ENCODE measurements at places on chromosomes 4 and X.

- no peak for DNase-seq
These were observed 49.0 kb downstream of the NIPAL1 start for GRCh38 chr4:48065587-48066052.

- DNase-seq = no peak
These were observed 195.7 kb downstream of the GPAT3 start for GRCh38 chr4:83731609-83732008.

DNA sequence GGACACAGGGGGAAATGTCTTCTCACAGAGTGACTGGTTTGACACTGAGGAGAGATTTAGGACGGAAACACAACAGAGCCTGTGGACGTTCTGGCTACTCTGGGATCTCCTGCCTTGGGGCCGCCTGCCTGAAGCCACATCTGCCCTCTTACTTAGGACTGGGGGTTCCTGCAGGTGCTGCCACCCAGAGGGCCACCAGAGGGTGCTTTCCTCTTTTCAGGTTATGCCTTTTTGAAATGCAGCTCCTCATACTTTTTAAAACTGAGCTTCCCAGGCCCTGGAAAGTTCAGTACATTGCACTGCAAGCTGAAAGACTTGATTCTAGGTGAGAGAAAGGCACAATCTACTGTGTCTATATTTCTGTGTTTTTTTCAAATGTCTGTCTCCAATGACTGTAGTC is 92.2 kb upstream of the PGRMC2 start:
- DNase-seq = peak; percentile 51

DNA sequence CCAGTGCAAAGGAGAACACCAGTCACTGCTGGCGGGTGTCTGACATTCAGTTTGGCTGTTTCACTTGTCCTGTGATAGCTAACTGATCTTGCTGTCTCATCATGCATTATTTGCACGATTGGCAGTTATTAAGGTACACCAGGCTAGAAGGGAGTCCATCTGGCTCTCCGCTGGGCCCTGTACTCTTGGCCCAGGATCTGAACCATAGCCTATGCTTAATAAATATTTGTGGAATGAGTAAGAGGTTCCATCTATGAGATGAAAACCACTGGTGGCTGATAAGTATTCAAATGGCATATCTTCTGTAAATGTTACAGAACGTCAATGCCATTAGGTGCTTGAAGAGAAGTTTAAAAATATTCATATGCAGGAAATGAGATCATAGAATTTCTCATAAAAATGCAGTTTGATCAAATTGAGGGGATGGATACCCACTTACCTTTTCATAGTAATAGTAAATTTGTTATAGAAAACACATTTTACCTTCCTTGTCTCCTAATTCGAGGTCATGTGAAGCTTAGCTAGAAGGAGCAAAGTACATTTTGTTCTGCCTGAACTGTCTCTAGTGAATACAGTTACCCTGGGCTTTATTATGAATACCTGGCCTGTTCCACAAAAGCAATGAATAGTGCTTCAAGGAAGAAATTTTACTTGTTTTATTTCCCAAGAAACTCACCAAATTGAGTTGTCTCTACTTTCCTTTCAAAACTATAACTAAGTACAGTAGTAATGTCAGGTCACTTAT is 213.5 kb downstream of the CBR4 start:
- peak; percentile 82 for DNase-seq

DNA sequence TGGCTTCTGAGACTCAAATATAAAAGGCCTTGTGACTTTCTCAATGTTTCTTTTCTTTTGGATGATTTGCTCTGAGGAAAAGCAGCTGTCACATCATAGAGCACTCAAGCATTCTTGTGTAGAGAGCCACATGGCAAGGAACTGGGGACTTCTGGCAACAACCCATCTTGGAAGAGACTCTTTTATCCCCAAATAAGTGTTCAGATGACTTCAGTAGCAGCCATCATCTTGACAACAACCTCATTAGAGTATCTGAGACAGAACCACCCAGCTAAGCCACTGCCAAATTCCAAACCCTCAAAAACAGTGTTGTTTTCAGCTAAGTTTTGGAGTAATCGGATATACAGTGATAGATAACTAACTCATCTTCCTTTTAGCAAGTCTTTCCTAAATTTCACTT is 1431.7 kb upstream of the IGFBP7 start:
- no peak for DNase-seq

DNA sequence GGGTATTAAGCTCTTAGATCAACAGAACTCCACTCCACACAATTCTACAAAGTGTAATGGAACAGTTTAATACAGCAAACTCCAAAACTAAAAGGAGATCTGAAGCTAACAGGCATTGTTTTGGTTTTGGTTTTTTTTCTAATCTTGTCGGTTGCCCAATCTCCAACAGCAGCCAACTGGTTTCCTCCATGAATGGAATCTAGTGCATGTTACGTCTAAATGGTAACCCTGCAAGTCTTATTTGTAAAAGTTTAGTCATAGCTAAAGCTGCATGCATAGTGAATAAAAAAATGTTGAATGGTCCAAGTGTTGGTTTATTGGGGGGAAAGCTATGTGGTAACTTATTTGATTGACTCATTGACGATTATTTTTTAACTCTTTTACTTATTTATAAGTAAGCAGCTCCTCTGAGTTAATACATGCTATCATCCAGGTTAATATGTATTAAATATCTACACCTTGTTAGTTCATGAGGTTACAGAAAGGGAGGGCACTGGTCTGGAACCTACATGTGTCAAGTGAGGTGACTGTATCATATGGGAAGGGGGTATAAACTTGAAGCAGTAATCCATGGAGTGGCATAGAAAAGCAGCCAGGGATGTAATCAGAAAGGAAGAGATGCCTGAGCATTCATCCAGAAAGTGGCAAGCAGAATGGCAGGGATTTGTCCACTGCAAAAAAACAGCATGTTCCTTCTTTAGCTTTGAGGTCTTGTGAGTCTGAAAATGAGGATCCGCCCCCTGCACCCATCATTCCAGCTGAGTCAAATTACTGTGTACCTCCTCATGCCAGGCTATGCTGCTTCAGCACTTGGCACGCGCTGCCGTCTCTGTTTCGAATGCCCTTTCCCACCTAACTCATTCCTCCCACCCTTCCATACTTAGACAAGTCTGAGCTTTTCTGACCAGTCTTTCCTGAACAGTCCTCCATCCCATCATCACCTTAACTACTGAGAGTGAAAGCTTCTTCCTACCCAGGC is 81.7 kb downstream of the PDGFC start:
- DNase-seq = peak; percentile 77

DNA sequence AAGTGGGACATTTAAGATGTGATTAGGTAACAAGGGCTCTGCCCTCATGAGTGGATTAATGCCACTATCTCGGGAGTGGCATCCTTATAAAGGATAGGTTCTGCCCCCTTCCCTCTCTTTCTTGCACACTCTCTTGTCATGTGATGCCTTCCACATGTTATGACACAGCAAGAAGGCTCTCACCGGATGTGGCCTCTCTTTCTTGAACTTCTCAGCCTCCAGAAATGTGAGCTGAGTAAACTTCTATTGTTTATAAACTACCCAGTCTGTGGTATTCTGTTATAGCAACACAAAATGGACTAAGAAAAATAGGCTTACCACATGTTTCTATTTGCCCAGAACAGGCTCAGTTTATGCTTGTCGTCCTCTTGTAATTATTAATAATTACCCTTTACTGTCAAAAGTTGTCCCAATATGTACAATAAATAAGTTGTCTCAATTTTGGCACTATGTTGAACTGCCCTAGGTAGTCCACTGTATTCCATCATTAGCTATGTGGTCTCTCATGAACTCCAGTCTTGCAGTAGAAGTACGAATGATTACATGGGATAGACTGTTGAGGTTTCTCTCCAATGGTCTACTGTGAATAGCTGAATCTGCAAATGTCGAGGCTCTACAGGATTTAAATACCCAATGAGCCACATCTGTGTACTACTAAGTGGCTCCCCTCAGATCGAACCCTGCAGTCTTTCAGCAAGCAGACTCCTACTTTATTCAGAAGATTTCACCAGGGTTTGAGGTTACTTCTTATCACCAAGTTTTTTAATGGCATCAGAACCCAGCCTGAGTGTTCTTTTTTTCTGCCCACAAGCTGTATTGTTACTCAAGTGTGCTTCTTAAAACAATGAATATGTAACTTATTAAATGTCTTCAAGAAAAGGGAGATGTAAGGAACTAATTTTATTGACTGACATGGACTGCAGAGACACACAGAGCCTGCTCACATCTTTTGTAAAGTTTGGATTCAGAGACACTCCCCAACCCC is 102.0 kb upstream of the LEF1 start:
- DNase-seq = peak; percentile 93

DNA sequence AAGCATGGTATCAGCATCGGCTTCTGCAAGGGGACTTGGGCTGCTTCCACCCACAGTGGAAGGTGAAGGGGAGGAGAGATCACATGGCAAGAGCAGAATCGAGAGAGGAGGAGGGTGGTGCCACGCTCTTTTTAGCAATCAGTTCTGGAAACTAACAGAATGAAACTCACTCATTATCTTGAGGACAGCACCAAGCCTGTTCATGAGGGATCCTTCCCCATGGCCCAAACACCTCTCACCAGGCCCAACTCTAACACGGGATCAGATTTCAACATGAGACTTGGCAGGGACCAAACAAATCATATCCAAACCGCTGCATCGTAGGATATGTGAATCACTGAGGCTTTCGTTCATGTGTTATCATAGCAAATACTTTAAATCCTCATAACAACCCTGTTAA is 125.5 kb downstream of the GPC3 start:
- peak; percentile 69 for DNase-seq

DNA sequence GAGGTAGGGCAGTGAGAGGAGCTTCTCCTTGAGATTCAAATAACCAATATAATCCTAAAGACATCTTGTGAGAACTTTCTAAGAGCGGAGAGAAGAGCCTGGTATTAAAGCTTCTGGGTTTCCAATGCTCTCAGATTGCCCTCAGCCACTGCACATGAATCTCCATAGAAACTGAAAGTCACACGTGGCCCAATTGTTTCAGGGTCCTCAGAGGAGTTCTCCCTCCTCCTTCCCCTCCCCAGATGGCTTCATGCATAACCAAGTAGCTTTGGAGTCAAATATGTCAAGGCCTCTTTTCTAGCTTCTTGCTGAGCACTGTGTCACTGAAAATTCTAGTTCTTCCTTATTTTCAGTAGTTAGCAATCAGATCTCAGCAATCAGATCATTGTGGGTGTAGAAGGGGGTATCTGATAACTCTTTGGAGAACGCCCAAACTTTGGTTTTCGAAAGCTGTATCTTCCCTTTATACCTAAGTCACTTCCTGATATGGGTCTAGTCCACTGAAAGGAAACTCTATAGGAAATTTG is 2.2 kb downstream of the BTK start:
- DNase-seq = no peak

DNA sequence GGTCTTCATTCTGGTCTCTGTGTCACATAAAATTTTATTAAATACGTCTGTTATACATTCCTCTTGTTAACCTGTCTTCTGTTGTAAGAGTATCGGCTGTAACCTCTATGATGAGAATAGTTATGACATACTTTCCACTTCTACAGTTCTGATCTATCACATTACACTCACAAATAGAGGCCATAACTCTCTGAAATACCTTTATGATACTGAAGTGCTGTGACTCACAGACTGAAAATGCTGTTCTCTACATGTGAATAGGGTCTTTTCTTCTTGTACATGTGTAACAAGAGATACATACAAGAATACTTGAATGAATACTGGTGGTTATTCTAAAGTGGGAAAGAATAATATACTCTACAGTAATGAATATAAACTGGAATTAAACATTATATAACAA is 1047.6 kb downstream of the TECRL start:
- DNase-seq = no peak

DNA sequence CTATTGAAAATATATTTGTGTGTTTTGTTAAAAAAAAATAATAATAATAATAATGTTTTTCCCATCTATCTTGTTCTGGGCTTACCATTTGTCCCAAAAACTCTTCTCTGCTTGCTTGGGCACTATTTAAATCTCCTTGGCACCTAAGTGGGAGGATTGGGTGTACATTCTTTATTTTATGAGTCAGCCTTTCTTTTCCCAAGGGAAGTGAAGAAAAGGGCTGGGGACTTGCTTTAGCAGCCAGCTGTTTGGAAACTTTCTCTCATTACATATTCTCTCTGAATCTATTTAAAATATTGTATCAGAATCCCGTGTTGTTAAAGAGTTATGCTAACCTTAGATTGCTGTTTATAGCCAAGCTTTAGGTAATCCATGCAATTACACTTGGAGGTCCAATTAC is 2332.4 kb downstream of the ARAP2 start:
- DNase-seq = no peak

- DNase-seq = no peak
These were observed 1.3 kb downstream of the ERAS start for GRCh38 chrX:48827654-48827968.

DNA sequence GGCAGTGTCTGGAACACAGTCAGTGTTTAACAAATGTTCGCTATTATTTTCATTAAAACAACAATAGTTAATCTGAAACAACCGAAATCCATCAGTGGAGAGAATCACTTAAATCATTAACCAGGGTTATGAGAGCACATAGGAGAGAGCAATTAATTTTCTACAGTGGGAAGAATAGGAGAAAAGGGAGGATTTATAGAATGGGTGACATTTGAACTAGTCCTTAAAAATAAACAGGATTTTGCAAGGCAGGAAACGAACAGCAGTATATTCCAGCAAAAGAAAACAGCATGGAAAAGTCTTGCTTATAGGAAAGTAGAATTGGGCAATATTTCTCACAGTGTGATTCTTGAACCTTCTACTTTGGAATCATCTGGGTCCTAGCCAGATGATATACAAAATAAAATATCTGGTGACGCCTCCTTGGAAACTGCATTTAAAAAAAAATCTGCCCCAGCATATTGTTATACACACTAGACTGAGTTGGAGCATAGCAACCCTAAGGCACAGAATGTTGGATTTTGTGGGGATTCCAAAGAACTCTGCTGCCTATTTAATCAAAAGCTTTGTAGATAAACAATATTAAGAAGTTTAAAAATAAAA is 56.1 kb downstream of the INTS12 start:
- DNase-seq = peak; percentile 46

DNA sequence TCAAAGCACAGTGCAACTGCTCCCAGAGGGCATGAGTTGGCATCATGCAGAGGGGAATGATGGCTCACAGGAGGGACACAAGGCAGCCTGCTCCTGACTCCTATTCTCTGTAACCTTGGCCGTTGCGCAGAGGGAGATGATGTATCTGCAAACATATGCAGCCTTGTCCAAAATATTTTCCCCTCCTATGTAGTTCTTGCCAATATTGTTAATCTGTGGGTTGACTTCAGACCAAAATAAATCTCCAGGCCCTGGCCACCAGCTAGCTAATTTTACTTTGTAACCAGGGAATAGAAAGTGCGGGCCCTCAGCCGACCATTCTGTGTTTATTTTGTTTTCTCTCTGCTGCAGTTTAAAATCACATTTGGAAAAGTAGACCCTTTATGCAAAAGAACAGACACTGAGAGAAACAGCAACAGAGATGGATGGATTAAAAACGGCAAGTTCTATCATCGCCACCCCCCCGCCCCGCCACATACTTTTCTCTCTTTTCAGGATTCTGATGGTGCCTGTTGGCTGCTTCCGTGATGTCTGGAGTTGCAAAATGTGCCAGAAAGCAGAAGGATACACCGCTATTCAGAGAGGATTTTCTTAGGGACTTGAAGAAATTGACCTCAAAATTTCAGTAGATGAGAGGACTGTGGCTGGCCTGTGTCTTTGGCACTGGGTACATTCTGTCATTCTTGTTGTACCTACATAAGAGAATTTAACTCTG is 185.3 kb upstream of the BCOR start:
- peak; percentile 69 for DNase-seq

GRCh38 chrX:18441780-18442367 is 16.5 kb downstream of the CDKL5 start:
- DNase-seq = no peak

GRCh38 chr4:26871611-26872010 is 11.0 kb downstream of the STIM2 start:
- no peak for DNase-seq

GRCh38 chr4:54493862-54494261 is 163.9 kb upstream of the KIT start:
- DNase-seq = no peak

All from fibroblast of lung (primary cell).